ENCODE measurements at places on chromosomes 1 and 21.
A peak's percentile ranks its signal among the peaks of the same experiment; 100 is the strongest.

- no peak for DNase-seq
Measured at GRCh38 chr1:39204441-39205081, at the start of gene MACF1. Gene MACF1, plus strand, starts transcription at chr1:39204695. Its CDS starts 328 bp downstream, at chr1:39205023.

DNA sequence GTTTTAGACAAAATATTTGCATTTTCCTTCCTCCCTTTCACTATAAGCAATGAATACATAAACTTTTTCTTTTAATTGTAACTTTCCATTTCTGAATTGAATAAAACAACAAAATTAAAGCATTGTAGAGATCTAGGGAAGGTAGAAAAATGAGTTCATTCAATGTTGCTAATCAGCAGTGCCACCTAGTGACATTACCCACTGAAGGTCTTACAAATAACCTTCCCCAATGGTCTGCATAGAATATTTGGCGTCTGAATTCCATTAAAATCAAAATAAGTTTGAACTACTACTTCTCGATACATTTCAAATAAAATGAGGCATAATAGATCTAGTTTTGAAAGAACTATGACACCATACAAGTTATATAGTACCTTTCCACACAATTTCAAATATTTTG, 19.6 kb downstream of the FH start:
- no peak for DNase-seq

DNA sequence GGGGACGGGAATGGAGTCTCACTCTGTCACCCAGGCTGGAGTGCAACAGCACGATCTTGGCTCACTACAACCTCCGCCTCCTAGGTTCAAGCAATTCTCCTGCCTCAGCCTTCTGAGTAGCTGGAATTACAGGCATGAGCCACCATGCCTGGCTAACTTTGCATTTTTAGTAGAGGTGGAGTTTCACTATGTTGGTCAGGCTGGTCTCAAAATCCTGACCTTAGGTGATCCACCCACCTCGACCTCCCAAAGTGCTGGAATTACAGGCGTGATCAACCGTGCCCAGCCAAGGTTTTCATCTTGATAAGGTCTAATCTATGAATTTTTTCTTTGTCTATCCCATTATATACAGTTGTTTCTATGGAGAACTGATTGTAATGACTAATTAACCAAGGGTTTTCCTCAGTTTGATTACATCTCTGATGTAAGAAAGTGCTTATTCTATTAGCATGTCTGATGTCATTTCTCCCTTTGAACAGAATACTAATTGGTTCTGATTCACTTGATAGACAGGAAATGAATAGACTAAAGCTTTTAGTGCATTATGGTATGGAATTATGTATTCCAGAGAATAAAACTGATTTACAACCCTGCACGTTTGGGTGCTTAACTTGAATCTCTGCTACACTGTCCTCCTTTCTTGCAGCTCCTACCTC, 11.9 kb downstream of the PACC1 start:
- no peak for DNase-seq

- peak; percentile 53 for DNase-seq
Measured at GRCh38 chr1:2468041-2468472, 8.0 kb upstream of the PLCH2 start.

DNA sequence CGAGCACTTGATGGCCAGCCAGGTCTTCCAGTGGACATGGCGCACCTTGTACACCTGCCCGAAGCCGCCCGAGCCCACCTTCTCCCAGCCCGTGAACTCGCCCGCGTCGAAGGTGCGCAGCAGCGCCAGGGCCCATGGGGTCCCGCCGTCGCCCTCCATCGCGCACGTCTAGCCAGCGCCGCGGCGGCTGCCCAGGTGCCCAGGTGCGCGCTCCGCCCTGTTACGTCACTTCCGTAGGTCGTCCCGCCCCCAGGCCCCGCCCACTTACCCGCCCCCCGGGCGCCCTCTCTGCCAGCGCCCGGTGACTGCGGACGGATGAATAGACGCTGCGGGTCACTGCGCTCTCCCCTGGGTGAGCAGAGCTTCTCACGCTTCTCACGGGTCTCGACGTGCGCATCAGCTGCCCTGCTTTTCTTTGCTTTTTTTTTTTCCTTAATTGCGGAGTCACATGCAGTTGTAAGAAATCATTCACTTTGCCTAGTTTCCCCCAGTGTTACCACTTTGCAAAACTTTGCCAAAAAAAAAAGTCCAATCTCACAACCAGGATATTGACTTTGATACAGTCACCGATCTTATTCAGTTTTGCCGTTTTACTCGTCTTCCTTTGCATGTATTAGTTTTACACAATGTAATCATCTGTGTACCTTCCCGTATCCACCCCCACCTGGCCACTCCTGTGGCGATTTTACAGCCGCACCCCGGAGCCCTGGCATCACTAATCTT, at the start of gene RIPK4:
Gene RIPK4, minus strand, starts transcription at position 170 of the 723 bp plus-strand sequence. Its CDS starts 11 bp downstream, at position 159.
- DNase-seq = no peak

- no peak for DNase-seq
Measured at GRCh38 chr21:33432496-33432895, 29.3 kb downstream of the IFNGR2 start.

DNA sequence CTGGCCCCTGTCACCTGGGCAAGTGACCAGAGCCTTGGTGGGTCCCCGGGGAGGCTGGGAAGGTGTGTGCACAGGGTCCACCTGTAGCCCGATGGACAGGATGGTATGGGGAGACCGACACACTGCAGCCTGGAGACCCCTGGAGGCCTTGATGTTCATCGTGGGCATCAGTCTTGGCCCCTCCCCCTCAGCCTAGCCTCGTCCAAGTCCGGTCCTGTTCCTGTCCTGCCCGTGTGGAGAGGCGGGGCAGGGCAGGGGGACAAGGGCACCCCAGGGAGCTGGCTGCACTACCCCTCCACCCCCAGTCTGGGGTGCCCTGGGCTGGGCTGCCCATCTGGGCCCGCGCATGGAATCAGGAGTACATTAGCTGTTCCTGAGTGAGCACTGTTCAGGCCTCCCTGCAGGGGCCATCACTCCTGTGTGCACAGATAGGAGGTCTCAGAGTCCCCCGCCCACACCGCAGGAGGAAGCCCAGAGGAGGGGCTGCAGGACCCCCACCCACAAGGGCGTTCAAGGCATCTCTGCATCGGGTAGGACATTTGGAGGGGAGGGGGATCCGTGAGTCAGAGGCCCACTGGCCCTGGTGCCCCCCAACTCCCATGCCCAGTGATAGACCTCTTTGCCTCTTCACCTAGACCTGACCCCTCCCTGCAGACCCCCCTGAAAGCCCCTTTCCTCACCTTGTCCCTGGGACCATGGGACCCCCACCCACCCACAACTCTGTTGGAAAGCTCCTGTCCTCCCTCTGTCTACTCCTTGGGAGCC, 63.2 kb downstream of the WNT9A start:
- no peak for DNase-seq

DNA sequence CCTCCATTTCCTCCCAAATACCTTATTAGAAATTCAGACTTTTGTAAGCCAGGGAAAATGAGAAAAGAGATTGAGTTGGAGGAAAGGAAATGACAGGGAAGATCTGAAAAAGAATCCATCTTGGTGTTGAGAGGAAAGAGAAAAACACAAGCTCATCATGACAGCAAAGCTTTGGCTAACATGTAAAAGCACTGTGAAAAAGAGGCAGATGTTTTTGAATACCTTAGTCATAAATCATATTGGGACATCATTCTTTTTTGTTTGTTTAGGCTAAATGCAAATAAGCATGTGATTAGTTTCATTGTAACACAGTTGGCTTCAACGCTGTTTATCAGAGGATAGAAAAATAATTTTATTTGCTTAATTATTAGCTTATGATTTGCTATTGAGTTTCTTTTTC, 64.6 kb downstream of the LHX8 start:
- DNase-seq = no peak

GRCh38 chr1:22921452-22922126, 51.1 kb downstream of the LACTBL1 start:
- DNase-seq = no peak

DNA sequence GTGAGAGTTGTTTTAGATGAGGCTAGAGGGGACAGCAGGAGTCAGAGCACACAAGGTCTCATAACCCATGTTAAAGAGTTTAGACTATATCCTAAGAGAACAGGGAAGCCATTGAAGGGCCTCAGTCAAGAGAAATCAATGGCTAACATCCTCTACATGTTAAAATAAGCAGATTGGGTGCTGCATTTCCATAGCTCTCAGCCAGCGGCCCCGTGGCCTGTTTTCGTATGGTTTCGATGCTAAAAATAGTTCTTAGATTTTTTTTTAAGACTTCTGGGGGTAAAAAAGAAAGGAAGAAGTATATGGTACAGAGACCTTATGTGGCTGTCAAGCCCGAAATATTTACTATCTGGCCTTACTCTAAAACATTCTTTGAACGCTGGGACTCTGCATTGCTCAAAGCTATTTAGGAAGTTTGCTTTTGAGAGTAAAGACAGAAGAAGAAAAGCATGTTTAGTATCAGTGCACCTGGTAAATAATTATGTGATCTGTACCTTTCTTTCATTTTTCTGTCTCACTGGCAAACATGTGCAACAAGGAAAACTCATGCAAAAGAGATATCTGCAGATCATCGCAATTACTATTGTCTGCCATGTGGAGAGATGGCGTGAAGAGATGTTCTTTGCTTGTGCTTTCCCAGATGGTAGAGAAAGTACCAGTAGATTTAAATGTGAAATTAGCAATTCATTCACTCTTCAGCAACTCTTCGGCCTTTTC, 8.4 kb downstream of the PDIK1L start:
- no peak for DNase-seq

- DNase-seq = no peak
Measured at GRCh38 chr1:160993544-160994193, 27.3 kb downstream of the F11R start.

- no peak for DNase-seq
Measured at GRCh38 chr1:165328136-165328535, 28.4 kb downstream of the LMX1A start.

- DNase-seq = peak; percentile 4
Measured at GRCh38 chr1:22889213-22889827, 83.3 kb downstream of the LACTBL1 start.

DNA sequence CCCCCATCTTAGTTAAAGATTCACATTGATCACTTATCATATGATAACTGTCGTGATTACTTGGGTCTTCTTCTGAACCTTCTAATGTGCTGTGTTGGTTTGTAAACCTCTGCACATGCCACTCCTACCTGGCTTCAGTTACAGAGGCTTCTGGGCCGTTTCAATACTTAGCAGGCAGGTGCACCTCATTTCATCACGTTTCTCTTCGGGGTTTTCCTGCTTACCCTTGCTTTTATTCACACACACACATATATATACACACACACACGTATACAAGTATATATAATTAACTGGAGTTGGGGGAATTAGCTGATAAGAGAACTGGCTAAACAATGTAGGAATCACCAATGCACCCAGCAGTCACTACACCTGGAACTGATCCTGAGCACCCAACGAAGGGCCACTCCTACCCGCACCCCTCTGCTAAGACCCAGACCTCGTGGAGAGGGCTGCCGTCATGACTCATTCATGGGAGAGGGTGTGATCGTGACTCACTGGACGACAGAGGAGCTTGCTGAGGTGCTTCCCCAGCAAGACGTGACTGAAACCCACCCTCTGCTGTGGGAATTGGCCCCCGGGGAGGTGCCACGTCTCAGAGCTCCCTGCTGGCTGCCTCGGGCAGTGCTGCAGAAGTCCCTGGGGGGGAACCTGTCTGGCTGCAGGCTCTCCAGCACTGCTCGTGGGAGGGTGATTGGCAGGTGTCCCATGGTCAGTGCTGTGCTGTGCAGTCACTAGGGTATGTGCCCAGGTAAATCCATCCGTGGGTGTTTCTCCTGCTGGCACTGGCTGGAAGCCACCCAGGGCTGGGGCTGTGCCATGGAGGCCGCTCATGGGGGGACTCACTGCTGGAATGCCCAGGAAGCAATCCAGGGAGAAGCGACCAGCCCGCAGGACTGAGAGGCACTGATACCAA, 166.6 kb downstream of the DYRK1A start:
- DNase-seq = no peak

GRCh38 chr1:184052194-184052559, 647 bp downstream of the TSEN15 start:
- DNase-seq = no peak

- DNase-seq = no peak
Measured at GRCh38 chr1:165481820-165482532, 37.0 kb upstream of the RXRG start.

DNA sequence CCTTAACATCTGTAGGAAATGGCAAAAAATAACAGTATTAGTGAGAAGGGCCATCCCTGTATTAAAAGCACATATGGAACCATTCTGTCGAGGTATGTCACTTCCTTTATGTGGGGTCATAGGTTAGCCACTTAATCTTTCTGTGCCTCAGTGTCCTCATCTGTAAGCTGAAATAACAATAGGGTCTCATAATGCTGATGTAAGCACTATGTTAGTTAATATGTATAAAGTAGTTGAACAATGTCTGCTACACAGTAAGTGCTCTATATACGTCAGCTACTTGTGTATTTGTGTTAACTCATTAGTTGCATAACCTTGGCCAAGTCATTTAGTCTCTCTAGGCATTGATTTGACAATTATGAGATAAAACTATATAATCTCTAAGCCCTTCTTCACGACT, 11.8 kb downstream of the PLPPR5 start:
- DNase-seq = no peak

GRCh38 chr1:244603498-244603897, 49.4 kb upstream of the DESI2 start:
- DNase-seq = no peak

GRCh38 chr1:193706766-193707165, 520.4 kb upstream of the B3GALT2 start:
- DNase-seq = no peak

DNA sequence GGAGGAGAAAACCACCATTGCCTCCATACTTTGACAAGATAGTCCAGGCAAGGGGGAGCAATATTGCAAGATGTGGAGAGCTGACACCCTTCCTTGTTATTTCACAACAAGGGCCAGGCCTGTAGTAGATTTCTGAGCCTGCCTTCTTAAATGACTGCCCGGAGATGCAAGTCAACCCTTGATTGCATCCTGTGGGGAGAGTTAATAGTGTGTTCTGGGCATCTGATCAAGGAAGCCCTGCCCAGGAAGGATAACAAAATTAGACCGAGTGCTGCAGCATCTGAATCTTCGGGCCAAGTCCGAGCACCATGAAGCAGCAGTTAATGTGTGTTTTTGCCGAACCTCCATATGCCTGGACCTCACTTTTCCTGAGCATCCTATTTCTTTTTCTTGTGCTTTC, 382.3 kb downstream of the PRDM2 start:
- no peak for DNase-seq

- DNase-seq = no peak
Measured at GRCh38 chr1:55204997-55205396, 10.2 kb downstream of the USP24 start.

DNA sequence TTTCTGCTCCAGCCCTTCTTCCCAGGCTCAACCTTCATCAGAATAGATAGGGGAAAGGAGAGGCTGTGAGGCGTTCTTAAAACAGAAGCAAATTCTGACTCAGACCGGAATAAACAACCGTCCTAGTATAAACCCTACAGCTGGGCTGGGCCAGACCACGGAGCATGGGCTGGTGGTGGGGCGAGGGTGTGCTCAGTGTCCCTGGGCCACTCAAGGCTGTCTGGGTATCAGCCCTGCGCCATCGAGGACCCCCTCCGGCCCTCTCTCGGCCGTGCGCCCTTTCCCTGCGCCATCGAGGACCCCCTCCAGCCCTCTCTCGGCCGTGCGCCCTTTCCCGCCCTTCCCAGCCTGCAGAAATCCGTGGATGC, 36.0 kb downstream of the CAPN2 start:
- DNase-seq = no peak

- no peak for DNase-seq
Measured at GRCh38 chr1:31605908-31606427, 11.5 kb upstream of the HCRTR1 start.

Data from effector memory CD8-positive, alpha-beta T cell (primary cell).